ENCODE measurements at places on chromosomes 12 and 14.

DNA sequence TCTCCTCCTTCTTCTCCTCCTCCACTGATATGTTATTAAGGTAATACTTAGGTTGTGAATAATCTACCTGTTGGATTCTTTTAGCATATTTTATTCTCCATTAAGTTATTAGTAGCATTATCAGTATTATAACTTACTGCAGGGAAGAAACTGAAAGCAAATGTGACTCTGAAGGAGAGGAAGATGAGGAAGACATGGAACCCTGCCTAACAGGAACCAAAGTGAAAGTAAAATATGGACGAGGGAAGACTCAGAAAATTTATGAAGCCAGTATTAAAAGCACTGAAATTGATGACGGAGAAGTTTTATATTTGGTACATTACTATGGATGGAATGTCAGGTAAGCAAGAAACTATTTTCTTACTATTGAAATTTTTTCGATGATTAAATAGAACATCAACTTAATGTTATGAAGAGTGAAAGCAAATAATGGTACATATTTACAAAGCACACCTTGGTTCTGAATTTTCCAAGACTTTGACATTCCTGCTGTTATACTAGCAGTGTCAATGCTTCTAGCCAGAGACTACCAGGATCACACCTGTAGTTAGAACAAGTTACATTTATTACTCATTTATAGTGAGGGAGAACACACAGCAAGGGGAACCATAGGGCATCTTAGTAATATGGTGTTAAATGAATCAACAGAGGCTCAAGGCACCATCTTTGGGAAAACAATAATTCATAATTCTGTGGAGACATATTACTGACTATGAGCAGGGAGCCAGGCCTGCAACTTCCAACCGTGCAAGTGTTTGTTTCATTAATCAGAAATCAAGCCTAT lies 42.0 kb upstream of the TOMM20L start:
- peak; percentile 27 for DNase-seq

GRCh38 chr12:19148860-19149259 lies 19.3 kb downstream of the PLEKHA5 start:
- DNase-seq, result no peak

DNA sequence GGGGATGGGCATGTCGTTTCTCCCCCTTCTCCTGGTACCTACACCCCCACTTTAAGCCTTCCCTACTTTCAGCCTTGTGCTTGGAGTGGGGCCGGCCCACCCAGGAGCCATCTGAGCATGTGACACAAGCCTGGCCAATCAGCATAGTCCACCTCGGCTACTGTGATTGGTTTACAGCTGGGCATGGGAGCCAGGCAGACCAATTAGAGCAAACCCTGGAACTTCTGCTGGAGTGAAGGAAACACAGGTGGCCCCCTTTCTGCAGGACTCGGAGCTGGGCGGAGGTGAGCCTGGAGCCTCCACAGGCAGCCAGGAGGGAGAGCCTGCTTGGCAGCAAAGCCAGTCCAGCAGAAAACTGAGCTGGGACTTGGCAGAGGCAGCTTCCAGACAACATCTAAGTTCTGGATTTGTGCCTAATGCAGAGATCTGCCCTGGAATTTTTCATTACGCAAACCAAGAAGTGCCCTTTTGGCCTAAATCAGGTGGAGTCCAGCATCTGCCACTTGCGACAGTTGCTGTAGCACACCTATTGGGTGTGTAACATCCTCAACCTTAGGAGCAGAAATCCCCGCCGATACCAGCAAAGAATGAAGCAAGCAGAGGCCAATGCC lies 59.5 kb downstream of the SCARB1 start:
- peak; percentile 14 for DNase-seq

GRCh38 chr14:50062438-50063085 lies 53.8 kb downstream of the VCPKMT start:
- no peak for DNase-seq

- no peak for DNase-seq
Measured at GRCh38 chr12:64128366-64128765, 93.7 kb downstream of the KICS2 start.

- DNase-seq, result no peak
Measured at GRCh38 chr12:15997910-15998309, 86.8 kb downstream of the DERA start.

DNA sequence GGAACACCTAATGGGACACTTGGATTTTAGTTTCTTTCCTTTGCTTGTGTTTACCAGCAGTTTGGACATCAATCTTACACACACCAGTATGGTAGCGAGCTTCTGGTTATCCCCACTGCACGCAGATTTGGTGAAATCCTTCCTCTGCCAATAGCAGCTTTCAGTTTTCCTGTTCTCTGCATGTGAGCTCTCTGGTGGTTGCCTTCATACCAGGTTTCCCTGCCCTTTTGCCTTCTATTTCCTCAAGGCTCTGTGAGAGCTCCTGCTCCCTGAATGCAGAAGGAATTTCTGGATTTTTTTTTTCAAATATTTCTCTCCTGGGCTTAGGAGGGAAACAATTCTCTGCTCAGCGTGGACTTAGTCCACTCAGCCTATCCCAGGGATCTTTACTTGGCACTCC lies 93.0 kb upstream of the CCDC91 start:
- no peak for DNase-seq

GRCh38 chr12:91935296-91935695 lies 210.3 kb downstream of the BTG1 start:
- no peak for DNase-seq

DNA sequence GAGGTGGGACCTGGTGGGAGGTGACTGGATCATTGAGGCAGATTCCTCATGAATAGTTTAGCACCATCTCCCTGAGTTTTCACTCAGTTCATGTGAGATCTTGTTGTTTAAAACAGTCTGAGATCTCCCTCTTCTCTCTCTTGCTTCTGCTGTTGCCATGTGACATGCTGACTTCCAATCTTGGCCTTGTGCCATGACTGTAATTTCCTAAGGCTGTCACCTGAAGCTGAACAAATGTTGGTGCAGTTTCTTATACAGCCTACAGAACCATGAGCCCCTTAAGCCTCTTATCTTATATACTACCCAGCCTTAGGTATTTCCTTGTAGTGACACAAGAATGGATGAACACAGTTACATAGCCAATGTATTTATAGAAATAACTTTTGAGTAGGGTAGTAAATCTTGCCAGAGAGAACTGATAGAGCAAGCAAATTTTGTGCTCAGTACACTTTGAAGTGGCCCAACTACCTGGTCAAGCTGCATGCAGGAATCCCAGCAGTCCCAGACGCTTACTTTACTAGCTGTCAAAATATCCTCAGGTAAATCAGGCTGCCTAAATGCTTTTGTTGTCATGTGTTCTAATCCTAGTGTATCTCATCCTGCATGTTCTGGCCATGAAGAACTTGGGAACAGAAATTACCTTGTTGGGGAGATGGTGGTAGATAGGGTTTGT lies 445.6 kb upstream of the MIS18BP1 start:
- DNase-seq, result no peak

GRCh38 chr14:89458713-89459420 lies 41.8 kb upstream of the FOXN3 start:
- no peak for DNase-seq

DNA sequence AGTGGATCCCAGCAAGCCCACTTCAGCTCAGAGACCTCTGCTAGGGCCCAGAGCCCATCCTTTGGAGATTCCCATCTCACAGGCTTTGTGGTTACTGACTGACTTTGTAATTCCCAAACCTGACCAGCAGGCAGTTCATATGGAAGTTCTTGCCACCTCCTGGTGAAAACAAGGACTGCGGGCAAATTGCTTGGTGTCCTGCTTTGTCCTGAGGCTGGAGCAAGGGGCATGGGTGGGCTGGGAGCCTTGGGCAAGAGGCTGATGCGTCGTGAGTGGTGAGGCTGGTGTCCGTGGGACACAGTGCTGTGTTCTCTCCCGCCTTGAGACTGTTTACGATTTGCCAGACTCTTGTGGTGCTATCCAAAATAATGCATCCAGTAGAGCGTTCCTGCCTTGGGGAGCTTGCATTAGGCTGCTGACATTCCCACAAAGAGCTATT lies 91.0 kb downstream of the LRRC74A start:
- peak; percentile 35 for DNase-seq

- DNase-seq, result no peak
Measured at GRCh38 chr12:57632073-57632957, 686 bp downstream of the B4GALNT1 start.

DNA sequence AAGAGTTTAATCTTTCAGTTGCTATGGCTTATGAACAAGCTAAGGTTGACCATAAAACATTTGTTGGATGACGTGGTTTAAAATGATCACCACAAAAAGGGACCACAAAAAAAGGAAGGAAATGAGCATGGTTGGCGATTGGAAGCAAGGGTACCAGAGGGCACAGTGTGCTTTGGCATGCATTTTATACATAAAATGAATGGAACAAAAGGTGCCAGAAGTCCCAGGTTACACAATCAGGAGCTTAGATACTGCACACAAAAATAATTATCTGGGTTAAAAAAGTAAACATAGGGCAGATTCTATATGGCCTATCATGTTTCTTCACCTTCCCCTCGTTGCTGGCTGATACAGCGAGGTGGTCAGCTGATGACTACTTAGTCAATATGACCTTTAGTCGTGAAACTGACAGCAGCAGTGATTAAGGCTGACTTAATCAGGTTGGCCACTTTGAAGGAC lies 50.7 kb downstream of the ZC3H14 start:
- peak; percentile 88 for DNase-seq

GRCh38 chr14:100567877-100568163 lies 19.4 kb downstream of the BEGAIN start:
- DNase-seq, result no peak

DNA sequence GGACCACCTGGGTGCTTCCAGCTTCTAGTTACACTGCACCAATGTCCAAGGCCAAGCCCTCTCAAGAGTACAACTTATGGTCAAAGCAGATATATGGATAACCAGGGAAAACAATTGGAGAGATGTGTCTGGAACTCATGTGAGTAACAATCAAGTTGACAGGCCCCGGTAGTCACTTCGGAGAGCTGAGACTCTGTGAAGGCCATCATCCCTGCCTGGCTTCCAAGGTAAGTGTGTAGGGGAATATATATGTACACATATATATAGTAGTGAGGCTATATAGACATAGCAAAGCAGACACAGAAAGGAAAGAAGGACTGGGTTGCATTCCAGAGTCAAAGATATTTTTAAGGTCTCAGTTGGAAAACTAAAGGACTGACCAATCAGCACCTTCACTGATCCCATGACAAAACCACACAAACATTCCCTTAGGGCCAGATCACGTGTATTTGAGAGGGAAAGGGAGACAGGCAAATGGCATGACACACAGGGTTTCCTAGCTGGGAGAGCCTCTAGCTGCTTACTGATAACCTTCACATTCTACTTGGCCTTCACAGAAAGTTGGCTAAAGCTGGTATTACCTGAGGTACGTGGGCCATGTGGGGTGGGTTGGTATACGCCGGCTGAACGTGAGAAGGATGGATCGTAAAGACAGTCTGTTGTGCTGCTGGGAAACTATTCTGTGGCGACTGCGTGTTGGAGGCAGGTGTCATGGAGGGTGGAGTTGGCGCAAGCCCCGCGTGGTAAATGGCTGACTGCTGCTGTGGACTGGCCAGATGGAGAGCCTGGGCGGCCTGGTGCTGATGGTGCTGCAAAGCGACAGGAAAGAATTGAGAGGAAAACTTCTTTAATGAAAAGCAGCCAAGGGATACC lies 50.0 kb downstream of the SH2B3 start:
- no peak for DNase-seq

GRCh38 chr14:68929623-68930307 lies 49.3 kb downstream of the ACTN1 start:
- peak; percentile 53 for DNase-seq

DNA sequence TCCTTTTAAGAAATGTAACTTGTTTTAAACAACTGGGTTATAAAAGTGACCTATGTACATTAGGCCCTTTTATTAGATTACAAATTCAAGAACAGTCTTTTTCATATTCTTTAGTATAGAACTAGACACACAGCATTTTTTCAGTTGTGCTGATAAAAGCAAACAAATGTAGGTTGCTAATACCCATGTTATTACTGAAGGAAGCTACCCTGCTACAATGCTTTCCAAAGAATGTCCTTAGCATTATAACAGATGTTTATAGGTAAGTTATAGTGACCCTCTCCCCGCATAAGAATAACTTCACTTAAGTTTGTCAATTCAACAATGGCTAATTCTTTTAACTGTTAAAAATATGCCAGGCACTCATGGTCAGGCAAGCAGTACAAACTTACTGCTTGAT lies 17.9 kb downstream of the RTRAF start:
- no peak for DNase-seq

GRCh38 chr14:89563471-89563870 lies 146.4 kb upstream of the FOXN3 start:
- DNase-seq, result no peak

DNA sequence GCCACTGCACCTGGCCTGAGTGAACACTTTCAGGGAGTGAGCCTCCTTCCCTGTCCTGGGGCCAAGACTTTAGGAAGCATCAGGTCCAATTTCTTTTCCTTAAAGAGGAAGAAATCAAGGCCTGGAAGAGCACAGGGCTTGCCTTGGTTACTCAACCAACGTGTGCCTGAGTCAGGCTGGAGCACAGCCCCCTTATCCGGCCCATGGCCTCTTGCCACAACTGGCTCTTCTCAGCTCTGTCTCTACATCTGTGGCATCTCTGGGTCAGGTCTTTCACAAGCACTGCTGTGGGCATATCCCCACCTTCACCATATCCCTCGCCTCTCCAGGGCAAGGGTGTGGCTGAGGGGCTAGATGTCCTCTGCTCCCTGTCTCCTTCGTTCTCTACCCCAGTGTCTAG lies 6.8 kb downstream of the MYH6 start:
- no peak for DNase-seq

DNA sequence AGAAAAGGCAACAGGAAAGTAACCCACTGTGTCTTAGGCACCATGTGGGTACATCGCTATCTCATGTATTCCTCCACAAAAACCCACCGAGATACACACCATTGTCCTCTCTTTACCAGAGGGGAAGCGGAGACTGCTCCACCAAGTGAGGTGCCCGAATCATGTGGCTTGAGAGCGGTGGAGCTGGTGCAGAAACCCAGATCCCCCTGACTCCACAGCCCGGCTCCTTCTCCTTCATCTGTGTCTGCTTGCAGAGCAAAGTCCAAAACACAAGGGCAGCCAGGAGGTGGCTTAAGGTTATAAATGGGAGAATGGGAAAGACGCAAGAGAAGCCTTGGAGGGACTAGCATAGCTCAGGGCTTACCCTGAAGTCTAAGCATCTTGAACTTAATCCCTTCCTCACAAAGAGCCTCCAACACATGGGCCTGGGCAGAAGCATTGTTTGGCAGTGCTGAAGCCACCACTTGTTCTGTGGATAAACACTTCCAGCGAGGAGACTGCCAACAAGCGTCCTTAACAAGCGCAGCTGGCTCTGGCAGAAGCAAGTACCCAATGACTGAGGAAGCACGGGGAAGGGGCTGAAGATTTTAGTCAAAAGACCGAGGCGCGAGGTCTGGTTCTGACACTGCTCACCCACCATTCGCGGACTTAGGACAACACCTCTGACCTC lies 83.0 kb downstream of the TTC7B start:
- no peak for DNase-seq

GRCh38 chr12:29580971-29581370 lies 83.5 kb upstream of the OVCH1 start:
- no peak for DNase-seq

DNA sequence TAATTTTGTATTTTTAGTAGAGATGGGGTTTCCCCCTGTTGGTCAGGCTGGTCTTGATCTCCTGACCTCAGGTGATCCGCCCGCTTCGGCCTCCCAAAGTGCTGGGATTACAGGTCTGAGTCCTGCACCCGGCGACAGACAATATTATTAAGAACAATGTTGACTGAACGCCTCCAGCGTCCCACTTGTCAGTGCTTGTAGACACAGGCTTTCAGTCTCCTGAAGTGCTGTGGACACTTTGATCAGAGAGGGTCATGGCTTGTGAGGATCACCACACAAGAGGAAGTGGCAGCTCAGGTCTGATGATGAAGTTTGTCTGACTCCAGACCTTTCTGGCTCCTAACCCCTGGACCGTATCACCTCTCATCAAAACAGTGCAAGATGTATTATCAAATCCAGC lies 114.6 kb downstream of the CHST11 start:
- no peak for DNase-seq

All from common myeloid progenitor, CD34-positive (primary cell).